ENCODE measurements at places on chromosomes 4 and X.

GRCh38 chrX:41591906-41592305, 96.9 kb upstream of the GPR34 start:
- no peak for DNase-seq

- DNase-seq = no peak
Observed at GRCh38 chr4:20078644-20079043, 173.1 kb upstream of the SLIT2 start.

DNA sequence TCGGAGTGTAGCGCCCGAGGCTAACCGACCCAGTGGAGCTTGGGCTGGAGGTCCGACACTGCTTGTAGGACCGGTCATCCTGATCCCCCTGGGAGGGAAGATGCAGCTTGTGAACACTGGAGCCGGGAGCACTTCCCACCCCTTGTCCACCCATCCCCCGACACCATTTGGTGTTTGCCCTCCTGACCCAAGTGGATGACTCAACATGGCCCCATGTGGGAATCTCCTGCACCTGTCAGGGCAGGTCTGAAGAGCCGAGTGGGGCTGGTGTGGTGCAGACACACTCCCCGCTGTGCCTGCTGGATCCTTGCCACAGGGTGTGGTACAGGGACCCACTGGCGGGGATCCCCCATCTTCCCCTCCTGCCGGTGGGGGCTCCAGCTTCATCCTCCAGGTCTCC, 90.0 kb upstream of the AFAP1 start:
- DNase-seq = no peak

GRCh38 chr4:53659737-53660136, 68.5 kb upstream of the LNX1 start:
- no peak for DNase-seq

DNA sequence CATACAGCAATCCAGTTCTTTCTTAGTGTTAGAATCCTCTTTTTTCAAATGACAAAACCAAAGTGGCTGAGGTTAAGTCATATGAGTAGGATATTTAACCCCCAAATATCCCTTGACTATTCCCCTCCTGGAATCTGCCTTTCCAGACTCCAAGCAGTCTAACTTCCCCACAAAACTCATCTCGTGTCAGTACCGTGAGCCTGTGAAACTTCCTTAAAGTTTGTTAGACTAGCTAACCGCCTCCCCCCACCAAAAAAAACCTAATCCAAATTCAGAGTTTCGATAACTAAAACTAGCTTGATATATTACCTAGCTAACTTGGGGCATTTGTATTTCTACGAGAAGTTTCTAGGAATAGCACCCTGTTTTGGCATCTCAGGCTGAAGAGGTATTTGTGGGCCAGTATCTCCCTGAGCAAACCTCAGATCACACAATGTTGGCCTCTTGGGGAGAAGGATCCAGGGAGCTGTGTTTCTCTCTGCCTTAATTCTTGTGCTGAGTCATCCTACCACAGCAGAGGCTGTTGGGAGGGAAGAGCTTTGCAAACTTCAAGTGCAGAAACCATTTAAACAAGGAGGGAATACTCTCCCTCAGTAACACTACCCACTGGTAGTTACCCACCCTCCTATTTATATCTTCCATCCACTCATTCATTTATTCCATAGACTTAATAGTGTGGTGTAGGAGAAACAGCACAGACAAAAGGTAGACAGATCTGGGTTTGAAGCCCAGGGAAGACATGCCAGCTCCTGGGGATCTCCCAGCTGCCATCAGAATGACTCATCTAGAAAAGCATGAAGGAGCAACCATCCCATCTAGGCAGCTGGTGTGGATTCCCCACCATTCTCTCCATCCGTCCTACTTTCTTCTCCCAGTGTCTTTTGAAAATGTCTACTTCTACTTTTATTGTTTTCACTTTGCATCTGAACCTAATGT, 39.3 kb upstream of the TXK start:
- no peak for DNase-seq

DNA sequence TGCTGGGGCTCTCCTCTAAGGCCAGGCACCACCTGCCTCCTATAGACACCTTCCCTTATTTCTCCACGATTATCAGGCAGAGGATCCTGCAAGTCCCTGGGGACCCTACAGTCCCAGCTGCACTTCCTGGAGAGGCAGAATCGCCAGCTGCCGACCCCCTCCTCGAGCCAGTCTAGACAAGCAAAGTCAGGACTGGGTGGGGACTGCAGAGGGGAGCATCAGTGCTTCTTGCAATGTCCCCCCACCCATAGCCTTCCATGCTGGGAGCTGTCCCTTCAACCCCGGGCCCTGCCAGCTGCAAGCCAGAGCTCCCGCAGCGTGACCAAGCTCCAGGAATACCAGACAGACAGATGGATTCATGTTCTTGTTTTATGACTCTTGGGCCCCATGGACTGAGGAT, 1.4 kb upstream of the CRMP1 start:
- peak; percentile 58 for DNase-seq

DNA sequence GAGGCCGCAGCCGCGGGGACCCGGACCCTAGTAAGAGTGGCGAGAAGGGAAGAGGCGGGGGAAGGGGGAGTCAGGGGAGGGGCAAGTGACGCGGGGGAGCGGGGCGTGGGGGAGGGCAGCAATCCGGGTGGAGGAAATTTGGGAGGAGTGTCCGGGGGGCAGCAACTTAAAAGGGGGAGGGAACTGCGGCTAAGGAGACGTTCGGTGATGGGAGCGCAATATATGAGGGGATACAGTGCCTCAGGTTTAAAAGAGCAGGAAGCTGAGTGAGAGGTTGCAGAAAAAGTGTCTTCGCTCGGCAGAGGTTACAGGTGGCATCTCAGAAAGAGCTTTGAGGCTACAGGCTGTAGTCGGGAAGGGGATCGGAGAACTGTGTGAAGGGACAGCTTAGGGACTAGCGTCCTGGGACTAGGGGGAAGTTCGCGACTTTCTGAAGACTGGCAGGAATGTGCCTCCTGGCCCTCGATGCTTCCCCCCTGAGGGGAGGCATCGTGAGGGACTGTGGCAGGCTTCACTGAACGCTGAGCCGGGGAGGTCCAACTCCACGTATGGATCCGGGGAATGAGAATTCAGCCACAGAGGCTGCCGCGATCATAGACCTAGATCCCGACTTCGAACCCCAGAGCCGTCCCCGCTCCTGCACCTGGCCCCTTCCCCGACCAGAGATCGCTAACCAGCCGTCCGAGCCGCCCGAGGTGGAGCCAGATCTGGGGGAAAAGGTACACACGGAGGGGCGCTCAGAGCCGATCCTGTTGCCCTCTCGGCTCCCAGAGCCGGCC, 519 bp downstream of the FOXO4 start:
- DNase-seq = peak; percentile 32

- DNase-seq = no peak
Observed at GRCh38 chrX:2145692-2146367, 354.9 kb downstream of the DHRSX start.

DNA sequence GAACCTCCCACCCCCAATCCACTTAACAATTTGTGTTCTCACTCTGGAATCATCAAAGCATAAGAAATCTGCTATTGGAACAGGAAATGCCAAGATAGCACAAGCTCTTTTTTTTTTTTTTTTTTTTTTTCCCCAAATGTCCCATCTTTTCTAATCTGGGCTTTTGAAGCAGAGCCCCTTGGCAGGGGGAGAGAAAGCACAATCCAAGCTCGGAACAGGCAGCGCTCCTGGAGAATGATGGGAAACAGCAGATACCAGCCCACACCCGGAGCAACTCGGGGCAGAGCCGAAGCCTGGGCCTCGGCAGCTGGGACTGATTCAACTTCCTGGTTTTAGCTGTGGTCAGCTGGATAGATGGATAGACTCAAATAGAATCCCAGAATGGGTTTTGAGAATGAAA, 235.1 kb downstream of the QDPR start:
- DNase-seq = no peak

GRCh38 chr4:89298788-89299152, 8.8 kb downstream of the GPRIN3 start:
- no peak for DNase-seq

DNA sequence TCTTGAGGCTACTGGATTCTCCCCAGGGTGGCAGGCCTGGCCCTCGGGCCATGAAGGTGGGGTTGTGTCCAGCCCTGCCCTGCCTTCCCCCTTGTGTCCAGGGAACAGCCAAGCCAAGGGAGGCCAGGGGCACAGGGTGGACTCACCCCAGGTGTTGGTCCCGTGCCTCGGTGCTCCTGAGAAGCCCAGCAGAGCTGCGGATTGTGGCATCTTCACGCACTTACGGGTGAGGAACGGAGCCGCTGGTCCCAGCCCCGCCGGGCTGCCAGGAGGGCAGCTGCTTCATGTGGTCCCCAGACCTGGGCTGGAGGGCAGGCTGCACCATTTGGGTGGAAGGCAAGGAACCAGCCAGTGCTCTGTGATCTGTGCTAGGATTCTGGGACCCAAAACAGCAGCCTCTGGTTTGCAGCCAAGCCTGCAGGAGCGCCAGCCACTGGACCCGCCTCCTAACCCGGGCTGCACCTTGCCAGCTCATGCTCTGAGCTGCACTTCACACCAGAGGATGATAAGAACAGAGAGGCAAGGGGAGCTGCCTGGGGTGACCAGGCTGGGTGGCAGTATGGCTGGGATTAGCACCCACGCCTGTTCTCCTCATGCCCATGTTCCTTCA, 36.1 kb upstream of the HMX1 start:
- no peak for DNase-seq

DNA sequence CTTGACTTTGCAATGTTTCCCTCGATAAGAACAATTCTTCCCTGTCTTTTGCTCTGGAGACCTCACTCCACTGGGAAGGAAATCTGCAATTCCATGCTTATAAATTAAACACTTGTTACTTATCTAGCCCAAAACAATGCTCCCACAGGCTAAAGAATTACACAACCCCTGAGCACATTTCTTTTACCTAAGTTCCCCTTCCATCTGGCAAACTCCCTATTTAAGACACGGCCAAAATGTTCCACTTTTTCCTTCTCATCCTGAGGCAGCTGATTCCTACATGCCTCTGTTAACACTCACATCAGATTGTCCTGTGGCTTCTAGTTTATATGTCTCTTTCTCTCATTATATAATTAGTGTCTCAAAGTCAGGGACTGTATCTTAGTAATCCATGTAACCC, 211.7 kb downstream of the COX18 start:
- DNase-seq = no peak

GRCh38 chr4:142408003-142408441, 438.1 kb downstream of the INPP4B start:
- DNase-seq = no peak

GRCh38 chrX:130699618-130700017, 203.4 kb downstream of the ENOX2 start:
- no peak for DNase-seq

DNA sequence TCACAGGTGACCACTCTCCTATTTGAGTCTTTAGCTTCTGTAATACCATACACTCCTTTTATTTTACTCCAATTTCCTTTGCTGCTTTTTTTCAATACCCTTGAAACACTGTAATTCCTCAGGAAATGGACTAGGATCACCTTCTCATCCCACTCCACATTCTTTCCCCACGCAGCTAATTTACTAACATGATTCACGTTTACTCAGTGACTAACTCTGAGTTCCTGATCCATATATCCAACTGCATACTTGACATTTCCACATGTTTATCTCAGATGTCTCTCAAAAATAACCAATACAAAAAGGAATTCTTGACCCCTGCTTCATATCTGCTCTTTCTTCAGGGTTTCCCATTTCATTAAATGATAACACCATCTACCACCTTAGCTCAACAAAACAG, 19.9 kb downstream of the RPS6KA6 start:
- DNase-seq = no peak

DNA sequence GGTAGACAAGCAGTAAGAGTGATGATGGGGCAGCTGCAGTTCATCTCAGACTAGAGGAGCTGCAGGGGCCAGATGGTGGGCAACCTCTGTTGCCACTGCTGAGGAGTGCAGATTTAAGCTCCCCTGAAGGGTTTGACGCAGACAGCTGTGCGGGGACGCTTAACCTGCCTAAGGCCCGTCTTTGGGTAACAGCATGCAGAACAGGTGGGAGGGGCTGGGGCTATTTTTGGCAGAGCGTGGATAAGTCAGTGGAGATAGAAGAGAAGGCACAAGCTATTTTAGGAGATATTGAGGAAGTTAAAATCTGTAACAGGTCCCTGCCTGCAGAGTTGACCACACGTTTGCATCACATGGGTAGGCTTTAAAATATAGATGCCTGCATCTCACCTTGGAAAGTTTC, 10.5 kb downstream of the CD99 start:
- no peak for DNase-seq

- no peak for DNase-seq
Observed at GRCh38 chr4:173696011-173696410, 166.0 kb upstream of the HAND2 start.

GRCh38 chr4:1974840-1975239, 33.9 kb downstream of the NELFA start:
- no peak for DNase-seq

DNA sequence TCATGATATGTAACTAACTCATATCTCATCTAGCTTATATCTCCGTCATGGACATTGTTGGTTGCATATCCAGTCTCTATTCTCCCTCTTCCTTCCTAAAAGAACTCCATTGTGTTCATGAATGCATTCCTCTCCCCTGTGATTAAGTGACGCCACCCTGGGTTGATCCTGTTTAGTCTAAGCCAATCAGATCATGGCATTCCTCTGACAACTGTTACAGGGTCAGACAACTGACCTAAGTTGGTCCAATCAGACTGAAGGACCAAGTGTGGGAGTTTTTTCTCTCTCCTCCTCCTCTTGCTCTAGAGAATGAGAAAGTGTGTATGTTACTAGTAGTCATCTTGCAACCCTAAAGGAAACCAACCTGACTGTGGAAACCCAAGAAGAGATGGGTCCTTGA, 3.6 kb downstream of the APOO start:
- DNase-seq = no peak

DNA sequence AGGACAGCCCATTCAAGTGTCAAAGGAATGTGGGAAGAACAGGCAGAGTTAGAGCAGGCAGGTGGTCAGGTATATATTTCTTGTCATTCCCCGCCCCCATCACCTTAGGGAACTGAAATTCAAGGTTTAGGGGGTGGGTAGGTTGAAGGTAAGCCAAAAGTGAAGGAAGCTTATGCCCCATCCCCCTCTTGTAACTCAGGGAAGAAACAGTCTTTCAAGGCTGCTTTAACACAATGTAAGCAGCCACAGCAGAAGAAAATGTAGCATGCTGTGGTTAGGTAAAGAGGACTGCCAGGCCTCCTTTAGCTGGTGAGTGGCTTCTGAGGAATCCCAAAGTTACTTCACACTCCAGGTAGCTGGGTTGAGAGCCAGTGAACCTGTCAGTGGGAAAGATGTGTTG, 122.3 kb downstream of the RS1 start:
- DNase-seq = no peak

- no peak for DNase-seq
Observed at GRCh38 chr4:122894827-122895226, 27.6 kb downstream of the NUDT6 start.

DNA sequence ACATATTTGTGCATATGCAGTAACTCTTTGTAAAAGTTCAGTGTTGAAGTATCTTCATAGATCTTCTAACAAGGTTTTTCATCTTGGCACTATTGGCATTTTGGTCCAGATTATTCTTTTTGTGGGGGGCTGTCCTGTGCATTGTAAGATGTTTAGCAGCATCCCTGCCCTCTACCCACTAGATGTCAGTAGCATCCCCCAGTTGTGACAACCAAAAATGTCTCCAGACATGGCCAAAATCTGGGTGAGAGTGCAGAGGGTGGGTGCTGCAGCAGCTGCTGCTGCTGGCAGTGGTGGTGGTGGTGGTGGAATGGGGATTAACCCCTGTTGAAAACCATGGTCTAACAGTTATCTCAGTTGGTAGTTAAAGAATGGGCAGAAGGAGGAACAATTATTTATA, 370.0 kb downstream of the GPAT3 start:
- DNase-seq = no peak

GRCh38 chrX:132401935-132402334, 86.9 kb downstream of the MBNL3 start:
- DNase-seq = no peak

GRCh38 chr4:78150543-78150864, 93.4 kb downstream of the FRAS1 start:
- DNase-seq = no peak

- DNase-seq = no peak
Observed at GRCh38 chr4:26141911-26142638, 178.7 kb upstream of the RBPJ start.
